NCI-H187 (cell line): ENCODE measurements at places on chromosomes 11 and 22.

GRCh38 chr11:95296621-95297025 is 65.6 kb upstream of the SESN3 start:
- DNase-seq: no peak

GRCh38 chr22:25012741-25013143 is 60.2 kb downstream of the KIAA1671 start:
- DNase-seq: no peak

GRCh38 chr11:133697161-133697560 is 148.2 kb downstream of the SPATA19 start:
- DNase-seq: no peak

- DNase-seq: no peak
Measured at GRCh38 chr11:68583041-68583446, 101.3 kb upstream of the GAL start.

- no peak for DNase-seq
Measured at GRCh38 chr11:75022296-75022695, 33.6 kb downstream of the NEU3 start.

DNA sequence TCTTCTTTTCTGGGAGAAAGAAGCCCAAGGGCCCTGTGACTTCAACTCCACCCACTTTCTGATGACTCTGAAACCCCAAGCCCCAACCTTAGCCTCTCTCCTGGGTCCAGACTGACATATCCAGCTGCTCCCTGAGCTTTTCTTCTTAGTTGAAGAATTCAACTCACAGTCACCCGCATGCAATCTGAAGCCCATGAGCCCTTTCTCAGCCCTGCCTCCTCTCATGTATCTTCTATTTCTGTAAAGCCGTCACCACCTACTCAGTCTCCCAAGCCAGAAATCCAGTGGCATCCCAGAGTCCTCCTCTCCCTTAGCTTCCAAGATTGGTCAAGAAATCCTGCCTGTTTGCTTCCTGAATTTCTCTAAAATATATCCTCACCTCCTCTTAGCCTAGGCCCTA is 7.1 kb upstream of the TMA7B start:
- DNase-seq: no peak

GRCh38 chr11:71386202-71386601 is 62.0 kb downstream of the DHCR7 start:
- DNase-seq: no peak

DNA sequence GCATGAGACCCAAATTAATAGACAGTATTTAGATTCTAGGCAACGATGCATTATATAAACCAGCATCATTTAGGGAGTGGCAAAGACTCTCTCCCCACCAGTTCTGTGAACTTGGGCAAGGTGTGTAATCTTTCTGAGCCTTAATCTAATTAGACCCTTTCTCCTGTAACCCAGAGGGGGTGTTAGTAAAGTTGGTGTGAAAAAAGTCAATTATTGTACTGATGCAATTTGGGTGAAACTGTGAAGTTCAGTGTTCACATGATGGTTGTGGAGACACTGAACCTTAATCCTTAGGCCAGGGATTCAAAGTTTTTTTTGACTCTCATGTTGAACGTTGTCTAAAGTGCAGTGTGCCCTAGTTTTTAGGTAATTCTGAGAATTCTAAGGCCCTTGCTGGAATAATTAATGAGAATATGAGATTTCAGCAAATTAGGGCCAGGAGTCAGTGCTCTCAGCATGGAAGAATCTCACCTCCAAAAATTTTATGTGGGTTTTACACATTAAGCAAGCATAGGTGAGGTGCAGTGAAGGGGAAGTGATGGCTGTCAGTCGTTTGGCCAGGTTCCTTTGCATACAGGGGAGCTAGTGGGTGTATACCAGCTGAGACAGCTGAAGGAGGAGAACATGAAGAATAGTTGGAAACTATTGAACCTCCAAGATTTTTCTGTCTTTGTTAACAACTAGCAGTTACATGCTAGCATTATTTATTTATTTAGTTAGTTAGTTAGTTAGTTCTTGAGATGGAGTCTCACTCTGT is 94.2 kb downstream of the PTPRJ start:
- DNase-seq: no peak

GRCh38 chr11:128310676-128311445 is 276.5 kb downstream of the ETS1 start:
- DNase-seq: no peak

- no peak for DNase-seq
Measured at GRCh38 chr11:64742889-64743590, 902 bp downstream of the RASGRP2 start.

- no peak for DNase-seq
Measured at GRCh38 chr22:33227791-33228190, 169.6 kb upstream of the SYN3 start.

- no peak for DNase-seq
Measured at GRCh38 chr11:86390487-86390886, 15.8 kb downstream of the CCDC81 start.

DNA sequence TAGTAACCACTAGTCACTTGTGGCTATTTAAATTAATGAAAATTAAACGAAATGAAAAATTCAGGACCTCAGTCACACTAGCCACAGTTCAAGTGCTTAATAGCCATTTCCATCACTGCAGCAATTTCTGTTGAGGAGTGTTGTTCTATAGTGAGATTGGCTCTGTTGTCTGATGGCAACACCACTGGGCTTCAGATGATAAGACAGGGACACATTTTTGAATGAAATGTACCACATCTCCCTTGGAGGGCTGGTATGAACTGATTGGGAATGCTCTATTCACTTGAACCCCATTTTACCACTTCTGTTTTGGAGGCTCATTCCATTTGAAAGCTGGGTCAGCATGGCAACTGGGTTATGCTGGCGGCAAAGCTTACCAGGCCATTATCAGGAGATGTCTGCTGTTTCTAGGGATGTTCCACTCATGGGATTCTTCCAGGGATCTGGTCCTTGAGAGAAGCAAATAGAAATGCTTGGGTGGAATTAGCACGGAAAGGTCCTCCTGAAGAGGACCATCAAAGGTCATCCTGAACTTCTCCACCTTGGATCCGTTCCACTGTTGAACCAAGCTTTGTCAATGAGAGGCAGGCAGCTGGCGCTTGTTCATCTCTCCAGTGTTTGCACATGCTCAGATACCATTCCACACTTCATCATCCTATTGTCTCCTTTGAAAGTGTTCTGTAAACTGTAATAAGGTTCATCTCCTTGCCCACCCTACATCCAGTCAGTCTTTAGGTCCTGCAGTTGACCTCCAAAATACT is 7.6 kb downstream of the AMOTL1 start:
- no peak for DNase-seq

- no peak for DNase-seq
Measured at GRCh38 chr11:35944503-35945136, 758 bp downstream of the LDLRAD3 start.

GRCh38 chr11:42544726-42545125 is 767.1 kb upstream of the API5 start:
- no peak for DNase-seq

DNA sequence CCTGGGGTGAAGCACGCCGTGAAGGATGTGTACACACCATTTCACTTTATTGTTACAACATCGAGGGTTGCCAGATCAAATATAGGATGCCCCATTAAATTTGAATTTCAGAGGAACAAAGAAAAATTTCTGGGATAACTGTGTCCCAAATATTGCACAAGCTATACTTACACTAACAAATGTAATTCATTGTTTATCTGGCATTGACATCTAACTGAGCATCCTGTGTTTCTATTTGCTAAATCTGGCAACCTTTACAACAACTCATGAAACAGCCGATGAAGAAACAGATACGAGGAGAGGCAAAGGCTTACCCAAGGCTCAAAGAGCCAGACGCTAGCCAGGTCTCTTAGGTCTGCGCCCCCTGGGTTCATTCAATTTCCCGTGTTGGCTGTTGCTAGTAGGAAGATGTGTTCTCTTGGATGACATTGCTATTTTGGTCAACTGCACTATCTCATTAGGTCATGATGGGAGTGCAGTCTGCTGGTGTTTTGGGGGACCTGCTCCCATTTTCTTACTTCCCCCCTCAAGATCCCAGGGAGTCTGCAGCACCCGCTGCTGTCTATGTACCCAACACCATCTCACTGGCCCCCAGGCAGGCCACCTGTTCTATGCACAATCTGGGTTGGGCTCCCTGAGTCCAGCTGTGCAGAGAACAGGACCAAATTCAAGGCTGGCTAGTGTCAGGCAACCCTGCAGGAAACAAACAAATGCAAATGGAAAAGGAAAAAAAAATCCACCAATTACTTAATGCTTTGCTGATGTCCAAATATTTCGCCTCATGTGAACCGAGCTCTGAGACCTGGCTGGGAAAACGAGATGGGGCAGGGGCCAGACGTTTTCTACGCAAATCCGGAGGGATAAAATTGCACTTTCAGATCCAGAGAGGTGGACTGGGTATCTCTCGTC is 560.9 kb downstream of the MIAT start:
- DNase-seq: no peak

DNA sequence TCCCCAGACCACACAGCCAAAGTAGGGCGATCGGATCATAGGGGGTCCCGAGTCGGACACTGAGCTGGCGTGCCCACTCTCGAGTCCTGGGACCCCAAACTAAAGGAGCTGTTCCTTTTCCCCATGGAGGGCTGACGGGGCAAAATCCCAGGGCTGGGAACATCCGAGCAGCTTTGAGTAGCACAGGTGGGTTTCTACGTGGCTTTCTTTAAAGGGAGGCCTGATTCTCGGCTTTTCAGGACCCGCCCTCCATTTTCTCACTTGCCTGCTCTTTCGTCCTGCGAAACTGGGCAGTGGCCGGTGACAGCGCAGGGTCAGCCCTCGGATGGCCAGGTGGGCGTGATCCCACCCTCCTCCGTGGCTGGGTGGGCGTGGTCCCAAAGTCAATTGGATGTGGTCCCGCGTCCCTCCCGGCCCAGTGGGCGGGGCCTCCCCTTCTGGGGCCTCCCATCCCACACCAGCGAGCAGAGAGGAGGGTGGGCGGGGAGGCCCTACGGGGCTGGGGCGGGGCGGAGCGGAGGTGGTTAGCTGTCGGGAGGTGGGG is 17.5 kb upstream of the TXNRD2 start:
- no peak for DNase-seq
